ENCODE measurements at places on chromosomes 7 and 10.

DNA sequence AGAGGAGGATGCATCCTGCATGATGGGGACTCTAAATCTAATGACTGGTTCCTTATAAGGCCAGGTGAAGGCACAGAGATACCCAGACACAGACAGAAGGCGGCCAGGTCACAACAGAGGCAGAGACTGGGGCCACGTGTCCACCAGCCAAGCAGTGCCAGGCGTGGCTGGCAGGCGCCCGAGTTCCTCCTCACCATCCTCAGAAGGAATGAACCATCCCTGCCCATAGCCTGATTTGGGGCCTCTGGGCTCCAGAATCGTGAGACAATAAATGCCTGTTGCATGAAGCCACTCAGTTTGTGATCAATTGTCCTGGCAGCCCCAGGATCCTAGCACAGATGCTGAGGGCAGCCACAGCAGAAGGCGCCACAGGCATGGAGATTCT, 69.0 kb upstream of the TNRC18 start:
- peak; percentile 45 for DNase-seq

DNA sequence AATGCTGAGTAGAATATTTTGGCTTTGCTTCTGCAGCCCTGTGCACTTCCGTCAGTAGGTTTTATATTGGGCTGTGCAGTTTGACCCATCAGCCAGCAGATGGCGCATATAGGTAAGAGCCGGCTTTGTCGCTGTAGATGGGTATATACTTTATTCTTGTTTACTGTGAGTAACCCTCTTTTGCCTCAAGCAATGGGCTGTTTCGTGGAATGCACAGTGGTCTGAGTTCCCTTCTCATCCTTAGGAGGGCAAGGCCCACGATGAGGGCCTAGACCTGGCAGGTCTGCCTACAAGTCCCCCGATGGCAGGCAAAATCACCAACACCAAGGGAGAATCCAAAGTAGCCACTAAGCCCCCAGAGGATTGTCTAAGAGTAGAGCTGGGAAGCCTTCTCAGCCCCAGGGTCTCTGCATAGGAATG, 1002.9 kb upstream of the KCND2 start:
- DNase-seq, result no peak

GRCh38 chr7:25949736-25950487, 202.1 kb upstream of the NFE2L3 start:
- no peak for DNase-seq

DNA sequence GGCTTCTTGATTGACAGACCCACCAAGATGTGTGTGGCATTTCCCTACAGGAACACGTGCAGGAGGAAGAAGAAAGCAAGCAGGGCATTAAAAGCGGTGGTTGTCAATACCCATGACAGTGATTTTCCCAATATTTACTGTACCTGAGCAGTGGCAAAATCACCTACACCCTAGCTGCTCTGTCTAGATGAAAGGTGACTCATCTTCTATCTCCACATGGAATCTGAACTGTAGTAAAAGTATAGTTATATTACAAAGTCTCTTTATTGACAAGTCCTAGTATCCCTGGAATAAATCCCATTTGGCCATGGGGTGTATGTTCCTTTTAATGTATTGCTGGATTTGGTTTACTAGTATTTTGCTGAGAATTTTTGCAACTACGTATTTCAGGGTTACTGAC, 458.8 kb upstream of the SORCS1 start:
- no peak for DNase-seq
